ENCODE measurements at places on chromosomes 2 and 18.

- no peak for DNase-seq
Observed at GRCh38 chr2:241866790-241867645, 2.5 kb upstream of the RTP5 start.

DNA sequence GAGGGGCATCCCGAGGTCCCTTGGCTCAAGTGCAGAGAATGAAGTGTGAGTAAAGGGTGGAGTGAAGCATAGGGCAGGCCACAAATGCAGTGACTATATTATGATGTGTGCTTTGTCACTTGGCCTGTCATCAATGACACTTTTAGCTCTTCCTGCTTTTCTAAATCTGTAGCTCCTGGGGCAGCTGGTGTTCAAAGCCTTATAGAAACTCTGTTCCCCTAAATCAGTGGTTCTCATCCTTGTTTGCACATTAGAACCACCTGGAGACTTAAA is 135.6 kb upstream of the LGALSL start:
- no peak for DNase-seq

DNA sequence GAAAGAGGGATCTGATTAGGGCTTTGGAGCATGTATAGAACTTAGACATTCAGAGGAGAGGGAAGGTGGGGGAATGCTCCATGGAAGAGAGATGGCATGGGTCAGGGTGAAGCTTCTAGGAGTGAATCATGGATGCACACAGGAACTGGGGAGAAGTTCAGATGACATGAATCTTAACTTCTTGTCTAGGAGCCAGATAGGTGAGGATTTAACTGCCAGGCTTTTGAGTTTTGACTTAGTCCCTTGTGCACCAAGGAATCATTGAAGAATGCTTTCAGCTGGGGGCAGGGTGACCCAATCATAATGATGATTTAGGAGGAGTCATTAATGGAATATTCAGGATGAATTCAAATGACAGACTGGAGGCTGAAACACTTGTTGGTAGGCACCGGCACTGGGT is 48.7 kb downstream of the ACYP2 start:
- DNase-seq, result no peak

DNA sequence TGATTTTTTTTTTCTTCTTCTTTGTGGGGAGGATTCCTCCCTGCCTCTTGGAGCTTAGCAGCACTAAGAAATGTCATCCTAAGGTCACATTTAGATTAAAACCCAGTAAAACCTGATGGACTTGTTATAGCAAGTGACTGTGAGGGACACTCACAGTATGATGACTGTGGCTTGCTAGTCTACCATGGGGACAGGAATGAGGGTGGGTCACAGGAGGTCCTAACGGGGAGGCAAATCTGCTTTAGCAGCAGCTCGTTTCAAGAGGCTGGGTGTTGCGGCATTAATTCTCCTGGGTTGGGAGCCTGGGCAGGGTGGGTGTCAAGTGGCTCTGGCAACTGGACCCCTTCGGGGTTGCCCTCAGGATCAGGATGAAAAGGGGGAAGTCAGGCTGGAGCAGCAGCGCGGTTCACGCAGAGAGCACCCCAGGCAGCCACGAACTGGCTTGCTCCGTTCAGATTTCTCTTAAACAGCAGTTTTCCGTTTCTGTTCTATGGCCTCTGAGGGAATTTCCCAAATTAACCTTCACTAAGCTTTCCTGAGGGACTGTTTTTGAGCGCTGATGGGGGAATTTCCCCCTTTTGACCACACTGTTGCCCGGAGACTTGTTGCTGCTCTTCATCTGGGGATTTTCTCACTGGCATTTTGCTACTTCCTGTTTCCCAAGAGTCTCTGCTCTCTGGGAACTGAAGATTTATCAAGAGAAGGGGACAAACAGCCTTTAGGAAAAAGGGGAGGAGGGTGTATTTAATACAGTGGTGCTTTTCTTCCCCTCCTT is 59.8 kb upstream of the PELI1 start:
- DNase-seq, result no peak

- DNase-seq, result no peak
Observed at GRCh38 chr18:79612291-79613108, 67.1 kb upstream of the CTDP1 start.
